HepG2 (cell line): ENCODE measurements at places on chromosomes 1 and 21.

- peak; percentile 36 for DNase-seq
Measured at GRCh38 chr1:145891143-145891542, 5.5 kb upstream of the ANKRD35 start.

- no peak for DNase-seq
Measured at GRCh38 chr1:202848191-202848542, 37.4 kb downstream of the PCAT6 start.

- no peak for DNase-seq
Measured at GRCh38 chr1:171221665-171222591, 26.4 kb upstream of the FMO1 start.

DNA sequence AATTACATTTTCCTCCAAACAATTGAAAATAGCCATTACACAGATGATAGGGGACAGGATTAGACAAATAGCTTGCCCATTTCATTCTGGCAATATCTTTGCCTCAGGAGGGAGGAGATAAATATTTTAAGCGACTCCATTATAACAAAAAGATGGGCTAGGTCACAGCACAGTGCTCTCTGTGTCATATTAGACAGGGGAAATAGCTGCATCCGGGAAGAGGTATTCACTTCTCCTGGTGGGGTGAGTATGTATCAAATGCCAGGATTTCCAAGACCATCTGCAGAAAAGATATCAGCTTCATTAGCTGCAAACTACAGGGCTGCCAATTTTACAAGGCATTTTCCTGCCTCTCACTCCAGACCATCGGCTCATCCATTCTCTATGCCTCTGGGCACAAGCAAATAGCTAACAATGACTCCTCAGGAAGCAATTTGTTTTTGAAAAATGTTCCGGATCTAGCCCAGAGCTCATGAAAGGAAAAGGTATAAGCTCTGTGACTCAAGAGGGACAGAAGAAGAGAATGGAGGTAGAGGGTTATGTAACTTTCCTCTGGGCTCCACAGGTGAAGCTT is 41.9 kb upstream of the ANGPTL7 start:
- no peak for DNase-seq

DNA sequence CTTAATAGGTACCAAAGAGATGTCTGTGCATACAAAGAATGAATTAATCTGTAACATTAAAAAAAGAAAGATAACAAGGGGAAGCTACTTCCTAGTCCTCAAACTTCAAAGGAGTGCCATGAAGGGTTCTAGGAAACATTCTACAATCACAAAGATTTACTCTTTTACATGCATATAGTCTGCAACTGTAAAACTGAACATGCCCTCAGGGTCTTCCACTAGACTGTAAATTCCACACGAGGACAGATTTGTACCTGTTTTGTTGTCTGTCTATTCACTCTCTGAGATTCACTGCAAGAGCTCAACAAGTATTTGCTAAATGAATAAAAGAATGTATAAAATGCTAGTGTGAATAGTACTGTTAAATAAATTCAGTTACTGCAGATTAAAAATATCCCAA is 4.4 kb downstream of the JAK1 start:
- DNase-seq = no peak

GRCh38 chr1:52472384-52472783 is 68.0 kb downstream of the PRPF38A start:
- DNase-seq = no peak

GRCh38 chr1:109773203-109773899 is 9.6 kb upstream of the EPS8L3 start:
- peak; percentile 78 for DNase-seq

DNA sequence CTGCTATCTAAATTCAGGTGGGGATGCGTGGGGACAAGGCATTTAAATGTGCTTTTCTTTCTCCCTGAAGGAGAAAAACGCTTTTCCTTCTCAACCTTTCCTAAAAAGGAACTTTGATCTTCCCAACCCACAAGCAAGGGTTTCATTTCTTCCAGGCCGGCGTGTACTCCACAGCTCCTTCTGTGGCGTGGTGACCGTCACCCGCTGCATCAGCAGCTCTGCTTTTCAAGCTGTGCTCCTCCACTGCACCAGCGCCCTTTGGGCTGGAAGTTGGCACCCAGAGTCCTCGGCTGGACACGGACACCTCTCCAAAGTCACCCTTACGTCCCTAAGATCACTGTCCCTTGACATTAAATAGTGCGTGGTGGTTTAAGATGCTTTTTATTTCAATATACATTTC is 54.3 kb downstream of the PEX14 start:
- no peak for DNase-seq

DNA sequence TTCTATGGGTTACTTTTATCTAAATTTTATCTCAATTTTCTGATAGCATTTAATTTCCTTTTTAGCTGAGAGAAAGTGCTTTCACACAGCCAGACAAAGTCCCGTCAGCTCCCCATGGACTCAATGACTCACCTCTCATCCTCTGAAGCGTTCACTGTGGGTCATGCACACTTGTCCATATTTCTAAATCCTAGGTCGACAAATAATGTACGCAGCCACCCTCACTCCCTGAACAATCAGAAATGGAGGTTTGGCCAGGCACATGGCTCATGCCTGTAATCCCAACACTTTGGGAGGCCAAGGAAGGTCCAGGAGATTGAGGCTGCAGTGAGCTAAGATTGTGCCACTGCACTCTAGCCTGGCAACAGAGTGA is 42.4 kb upstream of the COA6 start:
- no peak for DNase-seq

DNA sequence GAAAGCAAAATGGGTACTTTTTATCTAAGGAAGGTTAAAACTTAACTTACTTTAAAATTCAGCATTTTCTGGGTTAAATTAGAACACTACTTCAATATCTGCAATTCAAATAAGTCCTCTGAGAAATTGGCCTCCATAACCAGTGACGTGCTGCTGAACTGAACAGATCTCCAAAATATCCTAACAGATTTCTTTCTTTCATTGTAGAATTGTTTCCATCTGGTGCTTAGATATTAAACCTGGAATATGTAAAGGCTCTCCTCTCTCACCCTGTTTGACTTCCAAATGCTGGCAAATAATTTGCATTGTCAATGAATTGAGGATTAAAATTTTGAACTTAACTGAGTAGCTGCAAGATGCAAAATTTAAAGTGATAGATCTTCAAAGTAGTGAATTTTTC is 316.9 kb upstream of the CXADR start:
- no peak for DNase-seq

GRCh38 chr1:246066573-246066972 is 440.5 kb downstream of the SMYD3 start:
- no peak for DNase-seq

DNA sequence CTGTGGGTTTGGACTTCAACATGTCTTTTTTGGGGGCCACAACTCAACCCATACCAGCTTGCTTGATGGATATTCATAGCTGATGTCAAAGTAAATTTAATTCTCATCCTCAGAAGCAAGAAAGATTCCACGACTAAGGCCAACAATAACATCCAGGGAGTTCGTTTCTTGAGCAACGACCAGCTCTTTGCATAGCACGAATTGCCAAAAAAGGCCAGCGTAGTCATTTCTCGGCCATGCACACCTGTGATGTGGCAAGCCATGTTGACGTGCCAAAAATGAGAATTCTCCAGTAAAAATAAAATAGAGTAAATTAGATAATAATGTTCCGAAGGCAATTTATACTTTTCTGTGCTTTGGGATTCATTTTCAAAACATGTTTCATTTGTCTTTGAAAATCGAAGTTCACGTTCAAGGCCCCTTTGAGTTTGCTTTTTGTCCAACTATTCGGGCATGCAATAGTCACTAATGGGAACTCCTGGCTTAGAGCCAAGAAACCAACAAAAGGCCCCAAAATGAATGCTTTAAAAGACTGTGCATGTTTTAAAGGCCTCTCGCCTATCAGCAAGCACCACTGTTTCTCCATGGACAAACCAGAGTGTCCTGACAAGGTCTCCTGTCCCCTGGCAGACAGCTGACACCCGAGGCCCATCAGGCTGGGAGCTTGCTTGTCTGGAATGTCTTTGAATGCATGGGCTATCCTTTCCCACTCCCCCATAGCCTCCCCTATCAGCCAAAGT is 14.4 kb upstream of the IGSF5 start:
- DNase-seq = no peak

GRCh38 chr21:43859747-43860214 is 5.2 kb upstream of the AGPAT3 start:
- DNase-seq = no peak

- DNase-seq = no peak
Measured at GRCh38 chr1:110890474-110891196, 17.7 kb downstream of the CD53 start.

GRCh38 chr1:54403808-54404261 is 2.4 kb downstream of the SSBP3 start:
- DNase-seq = no peak

DNA sequence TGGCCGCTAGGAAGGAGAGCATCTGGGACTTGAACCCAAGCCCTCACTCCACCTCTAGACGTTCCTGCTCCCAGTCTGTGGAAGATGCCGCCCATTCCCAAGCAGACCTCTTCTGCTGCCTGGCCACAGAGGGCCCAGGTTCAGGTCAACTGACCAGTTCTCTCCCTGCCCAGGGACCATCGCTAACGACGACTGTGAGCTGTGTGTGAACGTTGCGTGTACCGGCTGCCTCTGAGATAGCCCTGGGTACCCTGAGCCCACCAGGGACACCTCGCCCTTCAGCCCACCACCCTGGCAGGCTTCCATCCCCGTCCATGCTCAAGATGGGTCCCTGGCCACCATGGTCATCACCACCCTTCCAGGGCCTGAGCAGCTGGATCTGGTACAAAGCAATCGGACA is 2.2 kb downstream of the GUCA2B start:
- DNase-seq = no peak

DNA sequence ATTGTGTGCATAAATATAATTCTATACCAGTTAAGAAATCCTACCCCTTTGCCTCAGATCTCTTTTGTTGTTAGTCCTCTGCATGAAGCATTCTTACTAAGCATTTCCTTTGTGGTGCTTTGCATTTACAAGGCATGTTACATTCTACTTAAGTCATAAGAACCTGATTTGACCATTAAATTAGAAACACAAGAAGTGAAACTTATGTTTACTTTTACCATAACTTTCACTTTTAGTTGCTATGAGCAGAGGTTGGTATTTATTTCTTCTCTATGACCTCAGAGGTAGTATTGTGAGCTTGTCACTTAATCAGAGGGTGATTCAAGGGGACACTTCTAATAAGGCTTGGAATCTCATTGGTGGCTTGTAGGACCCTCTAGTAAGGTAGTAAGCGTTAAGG is 9.0 kb downstream of the FAM20B start:
- no peak for DNase-seq

DNA sequence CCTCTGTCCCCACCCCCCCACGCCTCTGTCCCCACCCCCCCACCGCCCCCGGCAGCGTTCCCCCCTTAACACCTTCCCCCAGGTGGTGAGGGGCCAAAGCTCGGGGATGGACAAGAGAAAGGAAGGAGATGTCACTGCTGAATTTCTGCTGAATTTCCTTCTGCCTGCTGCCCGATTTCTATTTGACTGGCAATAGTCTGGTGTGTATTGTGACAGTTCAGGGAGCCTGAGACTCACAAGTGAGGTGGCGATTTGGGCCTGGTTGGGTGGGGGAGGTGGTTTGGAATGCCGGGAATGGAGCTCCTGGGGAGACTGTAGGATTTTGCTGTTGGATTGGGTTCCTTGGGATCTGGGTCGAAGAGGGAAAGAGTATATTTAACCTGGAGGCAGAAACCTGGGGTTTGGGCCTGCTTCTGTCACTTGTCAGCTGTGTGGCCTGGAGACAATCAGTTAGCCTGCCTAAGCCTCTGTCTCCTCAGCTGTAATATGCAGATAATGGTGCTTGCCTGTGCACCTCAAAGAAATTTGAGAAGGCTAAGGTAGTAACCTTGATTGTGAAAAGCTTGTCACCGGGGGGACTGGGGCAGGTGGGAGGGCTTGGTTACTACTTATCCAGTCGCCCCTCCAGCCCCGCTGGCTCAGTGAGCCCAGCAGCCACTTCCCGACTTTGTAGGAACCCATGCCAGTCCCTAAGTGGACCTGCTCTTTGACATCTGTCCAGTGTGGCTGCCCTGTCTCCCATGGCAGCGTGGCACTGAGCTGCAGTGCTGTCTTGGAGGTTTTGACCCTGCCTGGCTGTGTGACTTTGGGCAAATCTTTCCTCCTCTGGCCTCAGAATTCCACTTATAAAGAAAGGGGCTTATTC is 7.7 kb upstream of the LMNA start:
- DNase-seq = no peak

- DNase-seq = no peak
Measured at GRCh38 chr1:85375493-85375892, 89.5 kb downstream of the DDAH1 start.

DNA sequence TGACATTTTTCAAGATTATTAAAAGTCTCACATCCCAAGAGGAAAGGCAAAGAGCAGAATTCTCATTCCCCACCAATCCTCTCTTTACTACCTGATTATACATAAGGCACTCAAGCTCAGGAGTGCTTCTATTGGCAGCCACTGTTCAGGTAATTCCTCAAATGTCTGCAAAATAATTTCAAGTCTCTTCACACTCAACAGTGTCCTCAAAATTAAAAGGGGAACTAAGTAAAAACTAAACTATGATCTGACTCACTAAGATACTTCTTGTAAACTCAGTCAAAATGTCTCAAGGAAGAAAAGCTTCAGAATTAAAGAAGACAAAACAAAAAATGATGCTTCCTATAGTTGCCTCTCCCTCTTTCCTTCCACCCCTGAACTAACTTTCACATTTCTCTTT is 135.6 kb downstream of the GPATCH2 start:
- DNase-seq = no peak
